ENCODE measurements at places on chromosomes 5 and 9.
A peak's percentile ranks its signal among the peaks of the same experiment; 100 is the strongest.

DNA sequence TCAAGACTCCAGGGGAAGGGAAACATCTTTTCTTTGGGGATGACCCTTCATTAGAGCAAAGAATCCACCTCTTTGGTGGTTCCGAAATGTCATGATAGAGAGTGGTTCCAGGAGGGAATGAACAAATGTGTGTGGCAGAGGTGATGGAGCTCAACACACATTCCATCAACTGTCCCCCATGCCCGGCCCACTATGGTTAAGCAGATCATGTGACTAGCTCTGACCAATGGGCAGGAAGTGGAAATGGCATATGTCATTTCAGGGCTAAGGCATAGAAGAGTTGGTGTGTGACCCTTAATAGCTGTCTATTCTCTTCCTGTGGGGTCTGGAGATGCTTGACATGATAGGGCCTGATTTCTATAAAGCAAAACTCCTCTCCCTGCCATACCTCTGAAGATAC, 194.6 kb downstream of the GAS1 start:
- DNase-seq, result no peak

DNA sequence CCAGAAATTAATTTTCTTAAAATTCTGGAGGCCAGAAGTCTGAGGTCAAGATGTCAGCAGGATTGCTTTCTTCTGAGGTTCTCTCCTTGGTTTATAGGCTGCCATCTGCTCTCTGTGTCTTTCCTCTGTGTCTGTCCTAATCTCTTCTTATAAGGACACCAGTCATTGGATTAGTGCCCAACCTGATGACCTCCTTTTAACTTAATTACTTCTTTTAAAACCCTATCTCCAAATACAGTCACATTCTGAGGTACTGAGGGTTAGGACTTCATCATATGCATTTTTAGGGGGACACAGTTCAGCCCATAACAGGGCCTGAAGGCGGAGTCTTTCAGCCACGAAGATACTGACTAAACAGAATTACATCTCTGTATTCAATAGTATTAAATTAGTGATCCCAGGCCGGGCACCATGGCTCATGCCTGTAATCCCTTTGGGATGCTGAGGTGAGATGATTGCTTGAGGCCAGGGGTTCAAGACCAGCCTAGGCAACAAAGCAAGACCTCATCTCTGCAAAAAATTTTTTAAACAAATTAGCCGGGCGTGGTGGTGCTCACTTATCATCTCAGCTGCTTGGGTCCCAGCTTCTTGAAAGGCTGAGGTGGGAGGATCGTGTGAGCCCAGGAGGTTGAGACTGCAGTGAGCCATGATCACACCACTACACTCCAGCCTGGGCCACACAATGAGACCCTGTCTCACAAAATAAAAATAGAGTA, 5.9 kb upstream of the RPS6 start:
- no peak for DNase-seq

DNA sequence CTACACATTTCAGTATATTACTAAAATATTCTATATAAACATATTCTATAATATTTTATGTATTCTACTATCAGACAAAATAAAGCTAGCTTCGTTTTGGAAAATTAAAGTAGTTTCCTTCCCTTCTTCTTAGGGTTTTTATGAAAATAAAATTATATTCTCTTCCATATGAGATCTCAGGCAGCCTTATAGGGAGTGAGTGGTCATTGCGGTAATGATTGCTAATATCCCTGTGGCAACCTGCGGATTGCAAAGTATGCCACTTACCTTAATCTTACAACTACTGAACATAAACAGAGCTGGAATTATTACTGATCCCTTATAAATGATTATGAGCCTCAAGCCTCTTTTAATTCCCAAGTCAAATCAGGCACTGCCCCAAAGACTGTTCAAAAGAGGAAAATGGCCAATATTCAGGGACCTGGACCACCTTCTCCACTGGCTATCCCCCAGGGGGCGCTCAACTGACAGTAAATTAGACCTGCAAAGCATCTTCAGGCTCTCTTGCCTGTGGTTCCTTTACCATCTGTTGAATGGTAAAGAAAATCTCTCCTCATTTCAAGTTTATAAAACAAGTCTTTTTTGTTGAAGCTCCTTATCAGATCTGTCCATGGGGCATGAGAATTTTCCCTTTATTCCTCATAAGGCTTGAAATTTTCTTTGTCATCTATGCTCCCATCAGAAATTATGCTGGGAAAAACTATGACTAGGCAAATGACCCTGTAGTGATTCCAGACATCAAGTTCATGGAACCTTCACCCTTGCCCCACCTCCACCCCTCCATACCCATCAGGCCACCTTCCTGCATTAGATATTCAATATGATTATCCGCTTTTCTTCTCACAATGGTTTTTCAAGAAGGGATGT, 163.9 kb downstream of the CEMIP2 start:
- DNase-seq, result peak; percentile 75

- DNase-seq, result no peak
Measured at GRCh38 chr9:135609366-135609955, 29.9 kb downstream of the GLT6D1 start.

- DNase-seq, result no peak
Measured at GRCh38 chr9:124218438-124218982, 39.2 kb upstream of the NEK6 start.

DNA sequence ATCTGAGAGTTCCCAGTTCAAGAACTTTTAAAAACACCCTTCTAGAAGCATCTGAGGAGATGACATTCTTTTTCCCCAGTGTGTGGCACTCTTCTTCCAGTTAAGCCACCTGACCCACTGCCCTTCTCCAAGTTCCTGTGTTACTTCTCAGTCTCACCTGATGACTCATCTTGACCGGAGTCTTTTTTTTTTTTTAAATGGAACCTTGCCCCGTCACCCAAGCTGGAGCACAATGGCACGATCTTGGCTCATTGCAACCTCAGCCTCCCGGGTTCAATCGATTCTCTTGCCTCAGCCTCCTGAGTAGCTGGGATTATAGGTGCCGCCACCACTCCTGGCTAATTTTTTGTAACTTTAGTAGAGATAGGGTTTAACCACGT, 224.1 kb upstream of the DAB2 start:
- no peak for DNase-seq

DNA sequence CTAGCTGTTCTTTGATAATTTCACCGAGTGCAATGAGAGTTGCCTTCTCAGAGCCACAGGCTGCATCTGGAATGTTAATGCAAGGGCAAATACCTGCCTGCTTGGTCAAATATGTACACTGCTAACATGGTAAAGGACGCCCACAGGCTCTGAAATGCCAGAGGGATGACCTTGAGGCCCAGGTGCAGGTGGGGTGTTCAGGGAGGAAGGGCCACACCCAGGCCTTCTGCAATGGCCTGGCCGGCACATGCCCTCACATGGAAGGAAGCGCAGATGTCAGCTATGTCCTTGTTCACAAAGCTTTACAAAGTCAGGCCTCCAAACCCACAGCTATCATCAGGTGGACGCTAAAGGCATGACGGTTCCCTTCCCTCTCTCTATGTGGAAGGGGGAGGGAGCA, 48.6 kb downstream of the HRH2 start:
- DNase-seq, result no peak
